ENCODE measurements at places on chromosomes 16 and 17.

GRCh38 chr17:72077326-72077960 lies 43.4 kb upstream of the SOX9 start:
- no peak for DNase-seq

GRCh38 chr16:4371357-4372000 lies at the start of gene VASN:
Gene VASN (plus strand): TSS chr16:4371848. CDS start chr16:4380878, 9,030 bp downstream.
- DNase-seq: no peak

DNA sequence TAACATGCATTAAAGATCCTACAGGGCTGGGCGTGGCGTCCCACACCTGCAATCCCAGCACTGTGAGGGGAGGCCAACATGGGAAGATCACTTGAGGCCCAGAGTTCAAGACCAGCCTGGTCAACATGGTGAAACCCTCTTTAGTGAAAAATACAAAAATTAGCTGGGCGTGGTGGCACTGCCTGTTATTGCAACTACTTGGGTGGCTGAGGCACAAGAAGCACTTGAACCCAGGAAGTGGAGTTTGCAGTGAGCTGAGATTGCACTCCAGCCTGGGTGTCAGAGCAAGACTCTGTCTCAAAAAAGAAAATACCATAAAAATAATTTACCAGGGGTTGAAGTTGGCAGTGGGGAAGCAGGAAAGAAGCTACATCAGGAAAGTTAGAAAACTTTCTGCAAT lies 12.9 kb downstream of the TXNDC11 start:
- no peak for DNase-seq

DNA sequence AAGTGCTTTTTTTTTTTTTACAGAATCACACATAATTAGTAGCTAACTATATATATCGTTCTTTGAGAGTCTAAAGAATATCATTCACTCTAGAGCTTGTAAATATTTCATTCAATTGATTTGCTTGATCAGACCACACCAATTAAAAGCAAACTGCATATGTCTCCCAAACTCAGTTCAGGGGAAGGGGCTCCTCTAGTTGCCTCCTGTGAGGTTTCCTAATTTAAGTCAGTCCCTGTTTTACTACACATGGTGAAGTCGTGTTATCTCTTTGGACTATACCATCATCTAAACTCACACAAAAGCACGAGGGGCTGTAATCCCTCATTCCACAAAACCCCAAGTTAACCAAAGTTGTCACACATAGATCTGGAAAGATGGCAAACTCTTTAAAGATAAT lies 11.7 kb downstream of the NACA2 start:
- no peak for DNase-seq

DNA sequence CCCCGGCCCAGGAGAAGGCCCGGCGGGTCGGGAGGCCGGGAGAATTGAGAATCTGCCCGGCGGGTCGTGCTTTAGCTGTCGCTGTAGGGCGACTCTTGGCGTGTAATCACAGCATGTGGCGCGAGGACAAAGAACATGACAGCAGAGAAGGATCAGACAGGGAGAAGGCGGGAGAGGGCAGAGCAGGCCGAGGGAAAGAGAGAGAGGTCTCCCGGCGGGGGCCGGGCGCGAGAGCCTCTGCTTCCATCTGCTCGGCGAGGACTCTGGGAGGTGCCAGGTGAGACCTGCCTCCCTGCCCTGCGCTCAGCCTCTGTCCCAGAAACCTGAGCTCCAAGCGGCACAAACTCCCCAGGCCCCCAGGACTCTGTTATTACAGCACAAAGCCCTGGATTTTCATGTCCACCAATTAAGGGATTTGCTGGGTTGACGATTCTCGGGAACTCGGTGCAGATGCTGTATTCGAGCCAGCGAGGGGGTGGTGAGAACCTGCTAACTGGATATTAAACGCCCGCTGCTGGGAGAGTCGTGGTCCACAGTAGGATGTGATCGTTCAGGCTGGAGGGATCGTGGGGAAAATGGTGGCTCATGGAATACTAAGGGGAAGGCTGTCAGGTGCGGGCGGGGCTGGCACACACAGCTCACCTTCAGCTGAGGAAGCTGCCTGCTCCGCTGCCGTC lies 172.0 kb upstream of the CIBAR2 start:
- DNase-seq: no peak

DNA sequence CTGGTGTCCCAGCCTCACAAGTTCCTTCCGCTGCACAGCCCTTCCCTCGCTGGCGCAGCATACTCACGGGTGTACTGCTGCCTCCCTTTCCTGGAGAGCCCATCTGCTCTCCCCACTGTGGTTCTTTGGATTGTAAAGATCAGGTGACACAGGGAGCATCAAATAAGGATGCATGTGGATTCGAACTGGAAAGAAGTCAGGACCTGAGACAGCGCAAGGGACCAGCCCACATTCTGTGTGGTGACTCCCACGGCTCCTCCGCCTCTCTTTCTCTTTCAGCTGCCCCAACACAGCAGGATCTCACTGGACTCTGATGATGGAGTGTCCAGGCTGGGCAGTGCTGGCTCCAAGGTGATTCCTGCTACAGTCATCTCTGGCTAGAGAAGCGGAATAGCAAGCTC lies 8.1 kb downstream of the LDAF1 start:
- no peak for DNase-seq

DNA sequence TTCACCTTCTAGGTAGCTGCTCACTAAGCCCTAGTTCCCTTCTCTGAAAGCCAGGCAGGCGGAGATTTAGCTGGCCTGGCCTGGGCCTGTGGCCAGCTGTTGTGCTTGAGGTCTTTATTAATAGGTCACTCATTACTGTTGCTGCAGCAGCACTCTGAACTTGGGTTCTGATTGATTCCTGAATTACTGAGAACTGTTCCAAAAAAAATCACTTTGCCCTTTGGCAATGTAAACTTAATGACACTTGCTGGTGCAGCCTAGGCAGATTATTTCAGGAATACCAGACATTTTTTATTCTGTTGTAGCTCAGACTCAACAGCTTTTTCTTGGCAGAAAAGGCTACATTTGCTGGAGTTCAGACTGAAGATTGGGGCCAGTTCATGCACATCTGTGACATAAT lies 2.7 kb downstream of the TOM1L1 start:
- DNase-seq: no peak

DNA sequence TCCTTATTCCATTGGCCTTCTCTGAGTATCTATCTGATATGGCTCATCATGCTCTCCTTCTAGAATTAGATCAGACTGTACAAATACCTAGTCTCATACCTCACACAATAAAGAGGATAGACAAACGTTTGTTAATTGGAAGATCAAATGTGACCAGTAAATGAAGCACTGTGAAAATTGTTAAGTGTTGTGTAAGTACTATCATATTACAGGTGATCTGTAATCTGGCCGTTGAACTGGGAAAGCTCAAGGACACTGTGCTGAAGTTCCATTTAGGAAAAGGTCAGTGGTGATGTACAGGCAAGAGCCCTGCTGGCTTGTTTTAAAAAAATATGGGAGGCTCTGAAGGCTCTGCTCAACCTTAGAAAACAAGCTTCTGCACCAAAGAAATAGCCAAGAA lies 38.5 kb upstream of the CORO6 start:
- no peak for DNase-seq
